ENCODE measurements at places on chromosomes 12 and 14.

DNA sequence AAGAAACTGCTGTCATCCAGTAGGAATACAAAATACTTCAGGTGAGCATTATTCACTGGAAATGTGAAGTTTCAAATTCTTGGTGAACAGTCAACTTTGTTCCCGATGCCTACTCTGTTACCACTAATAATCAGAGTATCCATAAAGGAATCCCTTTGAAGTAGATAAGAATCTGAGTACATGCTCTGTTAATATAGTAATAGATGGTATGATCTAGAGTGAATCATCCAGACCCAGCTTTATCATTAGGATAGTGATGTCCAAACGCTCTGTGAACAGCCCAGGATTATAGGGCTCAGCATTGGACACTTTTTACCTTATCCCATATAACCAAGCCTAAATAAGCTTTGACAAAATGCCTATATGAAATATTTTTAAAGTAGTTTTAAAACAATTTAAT is 33.3 kb downstream of the PPP2R3C start:
- no peak for DNase-seq

GRCh38 chr12:1890119-1890703 is 28.2 kb downstream of the CACNA2D4 start:
- DNase-seq = no peak

DNA sequence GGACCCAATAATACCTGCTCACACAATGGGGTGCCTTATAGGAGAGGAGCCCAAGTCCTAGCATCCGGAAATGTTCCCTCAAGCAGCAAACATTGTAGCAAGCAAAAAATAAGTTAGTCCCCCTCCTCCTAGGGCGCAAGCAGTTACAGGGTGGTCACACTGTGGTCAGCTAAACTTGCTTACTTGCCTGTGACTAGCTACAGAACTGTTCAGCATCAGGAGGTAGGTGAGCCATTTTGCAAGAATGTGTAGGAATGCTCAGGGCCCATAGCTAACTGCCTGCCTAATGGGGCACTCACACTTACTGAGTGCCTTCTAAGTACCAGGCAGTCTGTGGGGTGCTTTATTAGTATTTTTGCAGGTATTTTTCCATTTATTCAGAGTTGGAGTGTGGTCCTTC is 154.6 kb upstream of the GRIN2B start:
- DNase-seq = no peak

GRCh38 chr14:99169776-99170356 is 102.1 kb downstream of the BCL11B start:
- no peak for DNase-seq

- DNase-seq = no peak
Observed at GRCh38 chr14:95770777-95771176, 56.9 kb upstream of the TCL1A start.

- peak; percentile 18 for DNase-seq
Observed at GRCh38 chr14:76828339-76829012, 2.3 kb downstream of the LRRC74A start.

- DNase-seq = no peak
Observed at GRCh38 chr12:49978125-49978524, 5.4 kb downstream of the AQP6 start.

DNA sequence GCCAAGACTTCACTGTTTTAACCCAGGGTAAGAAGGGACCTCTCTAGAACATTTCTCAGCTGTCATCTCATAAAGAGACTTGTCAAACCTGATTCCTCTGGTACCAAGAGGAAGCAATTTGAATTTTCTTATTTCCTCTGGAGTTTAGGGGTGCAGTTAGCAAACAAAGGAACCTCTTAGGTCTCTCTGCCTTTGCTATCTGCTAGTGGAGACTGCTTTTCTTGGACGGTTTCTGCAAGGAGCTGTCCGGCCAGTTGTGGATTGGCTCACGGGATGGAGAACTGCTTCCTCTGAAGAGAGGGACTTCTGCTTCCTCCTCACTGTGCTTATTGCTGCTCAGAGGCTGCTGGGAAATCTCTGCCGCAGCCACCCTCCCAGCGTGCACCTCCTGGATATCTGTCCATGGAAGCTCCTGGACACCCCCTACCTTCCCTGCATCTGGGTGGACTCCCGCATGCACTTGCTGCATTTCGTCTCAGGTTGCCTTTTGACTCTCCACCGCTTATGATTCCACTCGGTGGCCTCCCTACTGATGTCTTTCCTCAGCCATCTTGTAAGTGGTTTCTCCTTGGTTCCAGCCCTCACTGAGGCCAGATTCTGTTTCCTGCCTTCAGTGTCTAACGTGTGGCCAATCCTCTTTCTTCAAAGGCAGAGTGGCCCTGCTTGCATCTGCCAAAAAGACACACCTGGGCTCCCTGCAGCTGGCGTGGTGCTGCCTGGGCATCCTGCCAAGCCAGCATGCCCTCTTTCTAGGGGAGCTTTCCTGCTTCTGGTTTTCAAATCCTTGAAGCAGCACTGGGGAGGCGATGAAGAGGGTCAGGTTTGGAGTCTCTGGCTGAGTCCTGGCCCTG is 187.3 kb downstream of the CHST11 start:
- DNase-seq = no peak

DNA sequence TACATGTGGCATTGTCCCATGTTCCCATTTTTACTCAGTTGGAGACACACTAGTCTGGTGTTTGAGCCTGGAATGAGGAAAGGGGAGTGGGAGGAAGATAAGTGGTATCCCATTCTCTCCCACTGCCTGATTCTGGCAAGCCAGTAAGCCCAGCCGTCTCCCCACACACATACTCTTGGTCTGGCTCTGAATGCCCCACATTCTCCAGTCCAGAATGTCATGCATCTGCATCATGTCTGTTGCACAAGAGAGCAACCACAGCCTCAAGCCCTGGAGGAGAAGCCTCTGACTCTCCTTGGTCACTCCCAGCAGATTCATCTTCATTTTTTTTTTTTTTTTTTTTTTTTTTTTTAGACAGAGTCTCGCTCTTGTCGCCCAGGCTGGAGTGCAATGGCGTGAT is 48.0 kb downstream of the DRAM1 start:
- DNase-seq = no peak

DNA sequence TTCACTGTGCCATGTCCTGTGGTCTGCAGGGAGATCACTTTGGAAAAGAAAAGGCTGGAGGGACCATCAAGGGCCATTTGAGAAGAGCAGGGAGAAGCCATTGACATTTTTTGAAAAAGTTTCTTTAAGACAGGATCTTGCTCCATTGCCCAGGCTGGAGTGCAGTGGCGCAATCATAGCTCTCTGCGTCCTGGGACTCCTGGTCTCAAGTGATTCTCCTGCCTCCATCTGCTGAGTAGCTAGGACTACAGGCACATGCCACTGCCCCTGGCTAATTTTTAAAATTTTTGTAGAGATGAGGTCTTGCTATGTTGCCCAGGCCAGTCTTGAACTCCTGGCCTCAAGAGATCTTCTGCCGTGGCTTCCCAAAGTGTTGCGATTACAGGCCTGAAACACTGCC is 32.3 kb downstream of the PTHLH start:
- DNase-seq = no peak

- DNase-seq = no peak
Observed at GRCh38 chr14:88995437-88996198, 171.2 kb downstream of the TTC8 start.

DNA sequence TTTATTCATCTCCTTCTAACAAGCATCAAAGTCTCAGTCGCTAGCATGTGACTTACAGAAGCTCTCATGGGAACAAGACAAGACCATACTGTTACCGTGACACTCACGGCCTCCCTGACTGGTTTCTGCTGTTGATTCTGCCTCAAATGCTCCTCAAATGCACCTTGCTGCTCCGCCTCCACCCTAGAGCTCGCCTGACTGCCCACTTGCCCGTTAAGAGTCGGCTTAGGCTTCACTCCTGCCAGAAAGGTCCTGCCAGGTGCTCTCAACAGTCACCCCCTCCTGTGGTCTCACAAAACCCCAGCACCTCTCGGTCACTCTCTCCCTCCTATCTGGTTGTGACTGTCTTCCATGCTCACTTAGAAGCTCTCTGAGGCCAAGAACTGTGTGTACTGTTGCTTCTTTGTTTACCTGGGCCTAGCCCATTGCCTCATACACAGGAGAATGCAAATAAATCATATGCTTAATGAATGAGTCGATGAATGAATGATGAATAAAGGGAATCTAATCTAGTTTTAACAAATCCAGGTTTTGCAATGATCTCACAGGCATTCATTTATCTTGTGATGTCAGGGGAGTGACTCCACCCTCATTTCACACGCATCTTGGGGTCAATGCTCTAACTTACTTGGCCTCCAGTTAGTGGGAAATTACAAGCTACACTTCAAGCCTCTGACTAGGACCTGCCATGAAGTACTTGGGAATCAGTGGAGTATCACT is 41.3 kb downstream of the SSH1 start:
- no peak for DNase-seq

GRCh38 chr14:28599605-28600004 is 167.0 kb upstream of the FOXG1 start:
- no peak for DNase-seq

GRCh38 chr12:68476794-68477193 is 133.9 kb upstream of the RAP1B start:
- DNase-seq = no peak

DNA sequence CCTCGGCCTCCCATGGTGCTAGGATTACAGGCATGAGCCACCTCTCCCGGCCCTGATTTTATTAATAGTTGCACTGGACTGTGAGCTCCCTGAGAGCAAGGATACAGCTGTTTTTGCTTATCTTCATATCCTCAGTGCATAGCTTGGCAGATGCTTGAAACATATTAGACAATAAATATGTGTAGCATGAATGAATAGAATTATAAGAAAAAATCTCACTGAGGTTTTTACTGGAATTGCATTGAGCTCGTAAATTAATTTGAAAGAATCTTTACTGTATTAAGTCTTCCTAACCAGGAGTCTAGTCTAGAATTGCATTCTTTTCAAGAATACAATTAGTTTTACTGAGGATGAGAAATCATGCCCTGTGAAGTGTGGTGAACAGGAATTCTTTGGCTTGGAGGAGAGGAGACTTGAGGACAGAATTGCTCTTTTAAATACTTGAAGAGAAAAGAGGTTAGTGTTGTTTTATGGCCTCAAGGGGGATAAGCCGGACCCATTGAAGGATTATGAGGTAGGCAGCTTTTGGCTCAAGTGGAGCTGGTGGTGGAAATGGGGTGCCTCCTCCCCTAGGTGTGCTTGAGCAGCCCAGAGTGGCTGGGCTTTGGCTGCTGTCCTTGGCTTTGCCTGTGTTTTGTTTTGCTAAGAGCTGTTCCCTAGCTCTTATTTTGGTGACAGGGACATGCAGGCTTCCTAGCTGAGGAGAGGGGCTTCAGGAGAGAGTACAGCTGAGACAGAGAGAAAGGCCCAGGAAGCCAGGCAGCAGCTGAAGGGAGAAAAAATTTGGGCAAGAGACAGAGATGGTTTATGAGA is 34.0 kb downstream of the PLEKHD1 start:
- no peak for DNase-seq

- no peak for DNase-seq
Observed at GRCh38 chr12:47397664-47398281, 308.1 kb downstream of the RPAP3 start.

- DNase-seq = peak; percentile 50
Observed at GRCh38 chr12:106147956-106148355, 9.2 kb upstream of the NUAK1 start.

- DNase-seq = no peak
Observed at GRCh38 chr14:105363847-105364708, 34.3 kb upstream of the TEX22 start.

GRCh38 chr12:127263621-127264020 is 1003.3 kb upstream of the TMEM132C start:
- no peak for DNase-seq

GRCh38 chr12:52271158-52271557 is 3.3 kb upstream of the KRT86 start:
- DNase-seq = no peak

DNA sequence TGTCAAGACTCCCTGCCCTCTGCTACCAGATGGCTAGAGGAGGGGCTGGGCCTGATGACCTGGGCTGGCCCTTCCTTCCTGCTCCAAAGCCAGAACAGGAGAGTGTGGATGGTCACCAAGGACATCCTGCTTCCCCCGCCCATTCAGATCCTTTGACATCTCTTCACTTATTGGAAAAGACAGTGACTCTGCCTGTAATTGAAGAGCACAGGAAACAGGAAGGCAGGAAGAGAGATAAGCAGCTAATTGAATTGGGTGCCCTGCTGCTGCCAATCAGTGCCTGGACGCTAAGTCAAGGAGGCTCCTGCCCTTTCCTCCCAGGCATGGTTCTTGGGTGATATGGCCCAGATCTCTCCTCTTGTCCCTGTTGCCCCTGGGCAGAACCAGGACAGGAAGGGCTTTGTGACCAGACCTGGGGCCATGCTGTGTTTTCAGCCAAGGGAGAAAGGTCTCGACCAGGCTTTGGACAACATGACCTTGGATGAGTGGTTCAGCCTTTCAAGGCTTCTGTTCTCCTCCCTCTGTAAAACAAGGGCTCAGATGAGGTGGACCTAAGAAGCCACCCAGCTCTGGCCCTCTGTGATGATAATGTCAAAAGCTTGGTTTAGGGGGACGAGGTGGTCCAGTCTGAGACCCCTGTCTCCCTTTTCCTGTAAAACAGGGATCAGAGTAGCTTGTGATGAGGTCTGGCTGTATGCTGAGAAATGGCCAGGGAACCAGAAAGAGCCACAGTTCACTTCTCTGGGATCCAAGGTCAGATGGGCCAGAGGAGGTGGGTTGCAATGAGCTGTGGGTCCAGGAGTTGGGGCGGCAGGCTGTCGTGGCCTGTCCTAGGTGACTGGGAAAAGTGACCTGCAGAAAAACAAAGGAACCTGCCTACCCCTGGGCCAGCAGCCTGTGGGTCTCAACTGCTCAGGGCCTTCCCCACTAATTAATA is 38.8 kb downstream of the FAM222A start:
- no peak for DNase-seq

DNA sequence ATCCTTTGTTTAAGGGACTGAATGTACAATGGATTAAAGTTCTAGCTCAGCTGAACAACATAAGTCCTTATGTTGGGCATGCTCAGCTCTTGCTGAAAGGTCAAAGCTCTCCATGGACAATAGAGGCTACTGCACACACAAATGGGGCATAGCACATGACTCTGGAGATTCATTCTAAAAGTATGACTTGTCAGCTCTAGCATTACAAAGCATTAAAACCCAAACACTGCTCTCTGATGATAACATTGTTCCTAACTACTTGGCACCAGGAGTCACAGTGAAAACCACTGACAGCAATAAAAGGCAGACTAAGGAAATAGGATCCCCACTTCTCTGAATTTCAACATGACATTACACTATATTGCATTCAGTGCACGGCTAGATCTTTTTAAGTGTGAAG is 21.9 kb upstream of the FSCB start:
- DNase-seq = peak; percentile 11

DNA sequence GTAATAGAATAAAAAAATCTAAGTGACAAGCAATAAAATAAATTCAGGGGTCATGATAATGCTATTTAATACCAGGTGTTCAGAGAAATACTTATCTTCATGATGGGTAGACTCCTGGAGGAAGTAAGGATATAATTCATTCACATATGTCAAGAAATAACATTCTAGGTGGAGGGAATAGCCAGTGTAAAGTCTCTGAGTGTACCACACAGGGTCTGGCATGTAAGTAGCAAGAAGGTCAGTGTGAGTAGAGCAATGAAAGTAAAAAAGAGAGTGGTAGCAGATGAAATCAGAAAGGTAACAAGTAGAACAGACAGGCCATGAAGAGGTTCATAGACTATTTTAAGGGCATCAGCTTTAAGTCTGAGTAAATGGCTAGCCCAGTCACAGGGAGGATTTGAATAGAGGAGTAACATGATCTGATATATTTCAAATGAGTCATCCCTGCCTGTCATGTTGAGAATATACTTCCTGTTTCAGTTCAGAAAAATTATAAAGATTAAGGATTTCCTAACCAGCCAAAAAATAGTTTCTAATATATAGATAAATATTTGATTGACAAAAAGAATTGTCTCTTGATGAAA is 519.9 kb downstream of the C12orf50 start:
- no peak for DNase-seq

All from putamen (tissue), 1 donor.